ENCODE measurements at places on chromosomes 6 and 20.

DNA sequence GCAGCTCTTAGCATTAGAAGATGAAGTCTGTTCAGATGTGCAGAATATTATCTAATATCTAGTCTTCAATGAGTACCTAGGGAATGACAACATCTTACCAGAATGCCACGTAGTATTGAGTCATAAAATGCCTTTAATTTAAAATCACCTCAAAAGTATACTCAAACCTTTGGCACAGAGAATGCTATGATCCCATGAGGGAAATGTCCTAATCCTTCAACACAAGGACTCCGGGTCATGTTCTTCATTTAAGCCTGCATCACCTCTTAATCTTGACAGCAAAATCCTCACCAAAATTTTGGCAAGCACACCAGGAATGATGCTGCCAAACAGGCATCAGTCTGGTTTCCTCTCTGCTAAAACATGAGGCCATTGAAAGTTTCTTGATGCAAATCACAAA, 23.6 kb upstream of the MARCKS start:
- DNase-seq = no peak

DNA sequence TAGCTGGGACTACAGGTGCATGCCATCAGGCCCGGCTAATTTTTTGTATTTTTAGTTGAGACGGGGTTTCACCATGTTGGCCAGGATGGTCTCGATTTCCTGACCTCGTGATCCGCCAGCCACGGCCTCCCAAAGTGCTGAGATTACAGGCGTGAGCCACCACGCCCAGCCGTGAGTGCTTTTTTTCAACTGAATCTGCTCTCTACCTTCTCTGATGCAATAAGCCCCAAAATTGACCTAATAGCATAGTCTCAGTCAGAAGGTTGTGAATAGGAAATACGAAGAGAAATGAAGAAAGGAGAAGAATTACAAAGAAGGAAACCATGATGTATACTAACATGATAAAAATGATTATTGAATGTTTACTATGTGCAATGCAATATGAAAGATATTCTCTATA, 33.2 kb downstream of the BEND6 start:
- no peak for DNase-seq

- DNase-seq = peak; percentile 47
Observed at GRCh38 chr6:116111552-116112528, 11.2 kb downstream of the NT5DC1 start.

- DNase-seq = no peak
Observed at GRCh38 chr6:167699141-167699931, 127.4 kb upstream of the AFDN start.

- peak; percentile 31 for DNase-seq
Observed at GRCh38 chr6:43926634-43927531, 156.9 kb downstream of the VEGFA start.

DNA sequence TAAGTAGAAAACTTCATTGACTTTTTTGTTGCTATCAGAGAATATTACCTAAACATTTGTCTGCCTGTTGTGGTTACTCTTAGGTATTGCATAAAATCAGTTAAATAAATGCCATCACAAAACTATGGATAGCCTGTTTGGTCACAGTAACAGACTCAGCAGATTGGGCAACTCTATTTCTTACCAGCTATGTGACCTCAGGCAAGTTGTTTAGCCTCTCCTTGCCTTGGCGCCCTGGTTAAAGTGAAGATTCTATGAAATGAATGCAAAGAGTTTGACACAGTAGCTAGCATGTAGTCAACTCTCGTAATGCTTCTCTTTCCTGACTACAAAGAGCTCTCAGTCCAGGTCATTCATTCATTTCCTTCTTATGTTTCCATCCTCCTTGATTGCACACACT, 82.5 kb upstream of the ID4 start:
- no peak for DNase-seq

GRCh38 chr6:133297657-133298056, 56.5 kb downstream of the EYA4 start:
- DNase-seq = no peak

GRCh38 chr6:29112135-29112534, 4.3 kb downstream of the OR2J3 start:
- DNase-seq = no peak

DNA sequence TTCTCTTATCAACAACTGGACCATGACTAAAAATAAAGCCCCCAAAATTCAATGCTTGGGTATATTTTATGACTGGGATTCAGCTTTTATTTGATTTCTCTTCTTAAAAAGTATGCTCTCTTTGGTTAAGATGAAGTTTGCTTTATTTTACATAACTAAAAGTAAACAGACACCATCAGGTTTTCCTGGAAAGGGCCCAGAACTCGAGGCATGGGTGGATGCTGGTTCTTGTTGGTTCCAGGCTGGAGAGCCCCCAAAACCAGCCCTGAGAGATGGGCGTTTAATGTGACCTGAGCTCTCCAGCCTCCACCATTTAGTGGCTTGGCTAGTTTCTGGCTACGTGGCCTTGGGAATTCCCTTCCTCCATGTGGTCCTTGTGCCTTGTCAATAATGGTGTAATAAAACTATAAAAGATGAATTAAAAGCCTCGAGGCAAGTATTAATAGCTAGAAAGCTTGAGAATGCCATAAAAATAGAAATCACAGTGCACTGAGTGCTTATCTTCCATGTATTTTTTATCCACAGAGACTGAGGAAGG, 34.1 kb downstream of the BANF2 start:
- DNase-seq = no peak

DNA sequence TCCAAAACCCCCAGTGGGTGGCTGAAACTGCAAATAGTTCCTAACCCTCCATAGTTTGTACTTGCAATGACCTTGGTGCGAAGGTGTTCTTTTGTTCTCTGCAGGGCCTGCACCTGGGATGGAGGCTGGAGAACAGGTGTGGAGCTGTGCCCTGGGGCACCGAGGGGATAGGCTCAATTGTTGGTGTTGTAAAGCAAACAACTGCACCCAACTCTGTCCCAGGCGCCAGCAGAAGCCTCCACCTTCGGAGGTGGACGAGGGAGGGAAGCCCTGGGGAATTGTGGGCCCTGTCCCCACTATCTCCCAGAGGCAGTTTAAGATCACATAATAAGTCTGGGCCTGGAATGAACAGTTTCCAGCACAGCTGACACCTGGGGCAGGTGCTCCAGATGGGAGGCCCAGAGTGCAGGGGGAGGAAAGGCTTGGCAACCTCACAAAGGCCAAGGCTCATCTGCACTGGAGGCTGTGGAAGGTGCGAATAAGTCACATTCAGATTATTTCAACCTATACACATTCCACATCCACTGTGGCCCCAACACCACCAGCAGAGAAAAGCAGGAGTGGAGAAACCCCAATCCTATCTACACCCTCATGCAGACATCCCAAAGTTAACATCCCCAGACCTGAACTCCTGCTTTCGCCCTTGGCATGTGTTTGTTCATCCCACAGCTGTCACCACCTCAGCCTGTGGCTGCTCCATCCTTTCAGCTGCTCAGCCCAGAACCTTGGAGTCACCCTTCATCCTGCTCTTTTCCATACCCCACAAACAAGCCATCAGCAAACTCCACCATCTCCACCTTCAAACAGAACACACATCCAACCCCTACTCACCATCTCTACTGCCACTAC, 12.3 kb upstream of the CBFA2T2 start:
- DNase-seq = peak; percentile 93

- no peak for DNase-seq
Observed at GRCh38 chr20:7773511-7773910, 166.7 kb downstream of the HAO1 start.

- DNase-seq = no peak
Observed at GRCh38 chr20:17327185-17328148, 100.6 kb downstream of the PCSK2 start.

- DNase-seq = no peak
Observed at GRCh38 chr6:1181939-1182605, 129.8 kb upstream of the FOXQ1 start.

GRCh38 chr20:53839423-53840176, 230.8 kb downstream of the BCAS1 start:
- no peak for DNase-seq

GRCh38 chr6:81262656-81263055, 489.8 kb downstream of the TENT5A start:
- no peak for DNase-seq

DNA sequence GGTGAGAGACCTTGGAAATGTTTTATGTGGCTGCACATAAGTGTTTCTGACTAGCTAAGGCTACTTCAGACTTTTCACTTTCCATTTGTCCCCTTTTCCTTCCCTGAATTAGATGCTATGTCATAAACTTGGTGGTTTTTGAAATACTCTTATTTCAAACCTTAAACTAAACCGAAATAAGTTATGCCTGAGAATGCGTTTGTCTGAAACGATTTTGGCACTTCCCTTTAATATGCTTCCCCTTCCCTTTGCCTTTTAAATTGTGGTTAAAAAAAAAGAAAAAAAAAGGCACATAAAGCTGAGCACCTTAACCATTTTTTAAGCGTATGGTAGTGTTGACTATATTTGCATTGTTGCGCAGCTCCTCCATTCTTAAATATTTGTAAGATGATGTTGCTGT, 14.3 kb downstream of the ZNF451 start:
- no peak for DNase-seq

- DNase-seq = no peak
Observed at GRCh38 chr6:103819509-103819908, 1040.2 kb downstream of the HACE1 start.

GRCh38 chr20:52064931-52065330, 126.6 kb downstream of the ZFP64 start:
- no peak for DNase-seq

DNA sequence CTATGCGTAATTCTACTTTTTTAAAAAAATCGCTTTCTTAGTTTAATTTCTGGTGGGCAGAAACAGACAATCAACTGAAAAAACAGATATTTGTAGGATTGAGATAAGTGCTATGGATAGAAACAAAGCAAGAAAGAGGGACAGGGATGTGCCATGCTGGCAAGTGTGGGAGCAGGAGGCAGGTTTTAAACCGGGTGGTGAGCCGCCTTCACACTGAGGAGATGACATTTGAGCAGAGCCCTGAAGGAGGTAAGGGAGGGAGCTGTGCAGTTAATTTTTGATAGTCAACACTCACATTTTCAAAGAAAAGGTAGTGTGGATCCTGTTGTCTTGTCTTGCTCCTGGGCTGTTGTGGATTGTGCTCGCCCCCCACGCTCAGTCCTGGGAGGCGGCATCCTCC, 46.8 kb upstream of the TMEM217 start:
- no peak for DNase-seq

DNA sequence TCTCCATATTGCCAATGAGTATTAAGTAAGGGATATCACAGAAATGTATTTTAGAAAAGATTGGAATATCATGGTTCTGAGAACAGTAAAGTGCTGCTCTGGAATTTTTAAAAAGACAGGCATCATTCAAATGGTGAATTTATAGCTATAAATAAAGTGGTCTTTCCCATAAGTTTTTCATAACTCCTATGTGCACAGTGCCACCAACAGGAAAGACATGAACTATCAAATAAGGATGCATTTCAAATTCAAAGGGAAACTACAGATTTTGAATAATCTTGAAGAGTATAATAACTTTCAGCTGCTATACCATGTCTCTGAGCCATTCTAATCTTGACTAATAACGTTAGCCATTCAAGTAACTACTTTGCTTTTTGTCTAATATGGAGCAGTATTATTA, 456.8 kb upstream of the GJE1 start:
- DNase-seq = no peak

- no peak for DNase-seq
Observed at GRCh38 chr6:130858498-130859160, 31.4 kb downstream of the SMLR1 start.

GRCh38 chr6:18213439-18213838, 50.9 kb downstream of the DEK start:
- DNase-seq = no peak

GRCh38 chr20:10978019-10978702, 304.4 kb upstream of the JAG1 start:
- DNase-seq = no peak

- no peak for DNase-seq
Observed at GRCh38 chr6:35547676-35548075, 35.0 kb upstream of the TULP1 start.

DNA sequence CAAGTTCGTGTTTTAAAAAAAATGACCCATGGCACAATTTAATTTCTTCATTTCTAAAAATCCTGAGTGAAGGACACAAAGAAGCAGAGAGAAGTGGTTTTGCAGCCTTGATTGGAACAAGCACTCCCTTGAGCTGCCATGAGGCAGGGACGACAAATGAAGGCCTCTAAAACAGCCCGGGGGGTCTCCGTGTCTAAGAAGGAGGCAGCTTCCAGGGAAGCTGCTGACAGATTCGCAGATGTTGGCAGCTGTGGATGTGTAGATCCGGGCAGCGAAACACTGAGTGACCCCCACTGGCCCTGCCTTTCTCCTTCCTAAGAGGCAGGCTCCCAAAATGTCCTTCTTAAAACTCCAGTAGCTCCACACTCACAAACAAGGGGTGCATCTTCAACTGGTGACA, 9.6 kb upstream of the LBP start:
- no peak for DNase-seq

- no peak for DNase-seq
Observed at GRCh38 chr6:15819226-15819625, 156.4 kb upstream of the DTNBP1 start.

- DNase-seq = no peak
Observed at GRCh38 chr6:116359131-116359530, 11.6 kb upstream of the DSE start.

DNA sequence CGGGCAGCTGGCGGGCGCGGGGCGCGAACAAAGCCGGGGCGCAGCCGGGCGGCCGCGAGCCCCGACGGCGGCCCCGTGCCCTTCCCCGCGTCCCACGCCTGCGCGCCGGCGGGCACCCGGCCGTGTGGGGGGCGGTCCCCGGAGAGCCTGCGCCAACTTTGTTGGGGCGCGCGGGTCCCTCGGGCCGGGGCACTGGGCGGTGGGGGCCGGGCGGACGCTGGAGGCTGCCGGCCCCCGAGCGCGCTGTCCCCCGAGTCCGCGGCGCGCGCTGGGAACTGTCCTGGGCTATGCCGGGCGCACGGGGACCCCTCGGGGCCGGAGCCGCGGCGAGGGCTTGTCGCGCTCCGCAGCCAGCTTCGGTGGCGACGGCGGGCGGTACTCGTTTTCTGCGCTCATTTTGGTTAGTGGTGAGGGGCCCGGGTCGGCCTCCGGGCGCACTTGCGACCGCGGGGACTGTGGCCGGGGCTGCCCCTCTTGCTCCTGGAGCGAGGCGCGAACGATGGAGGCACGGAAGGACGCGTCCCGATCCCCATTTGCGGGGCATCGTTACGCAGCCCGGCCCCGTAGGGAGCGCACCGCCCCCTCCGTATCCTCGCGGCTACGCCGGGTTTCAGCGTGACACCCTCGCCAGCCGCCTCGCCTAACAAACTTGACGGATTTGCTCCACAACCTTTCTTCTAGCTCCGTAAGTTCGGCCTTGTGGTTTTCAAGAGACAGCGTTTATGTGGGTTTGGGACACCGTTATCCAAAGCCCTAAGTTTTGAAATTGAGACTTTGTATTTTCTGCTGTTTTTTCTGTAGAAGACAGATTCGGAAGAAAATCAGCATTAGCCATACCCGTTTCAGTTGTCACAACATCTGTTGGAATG, 622 bp downstream of the SS18L1 start:
- no peak for DNase-seq

GRCh38 chr6:45736134-45736533, 279.5 kb downstream of the CLIC5 start:
- DNase-seq = no peak

Measured in NCI-H774 (cell line).